ENCODE measurements at places on chromosomes 11 and 22. TPM values are rescaled to one million over a fixed set of nuclear protein-coding genes. Genes with fewer than 3 reads are reported as not detected.

The CCDC87 gene
- under 0.01 TPM for total RNA-seq

The POLD3 gene
- 8.3 TPM for total RNA-seq

The DRICH1 gene
- total RNA-seq = not detected

The TCF20 gene
- 16.9 TPM for total RNA-seq

The CAPN5 gene
- total RNA-seq = 1.8 TPM

The MFRP gene
- not detected for total RNA-seq

The OR8D4 gene
- not detected for total RNA-seq

The FZD4 gene
- total RNA-seq = 97.0 TPM

The TENM4 gene
- total RNA-seq = not detected

The PANX2 gene
- 0.40 TPM for total RNA-seq

The KCNA4 gene
- not detected for total RNA-seq

The MMP1 gene
- total RNA-seq = 326 TPM

The WT1 gene
- total RNA-seq = under 0.01 TPM

The GRK3 gene
- total RNA-seq = 0.20 TPM

The SLC22A12 gene
- not detected for total RNA-seq

The HSPB2 gene
- not detected for total RNA-seq

The CDON gene
- total RNA-seq = 0.65 TPM

The GAB4 gene
- not detected for total RNA-seq

The RFPL1 gene
- total RNA-seq = not detected

The CALCB gene
- total RNA-seq = not detected

The PATE4 gene
- not detected for total RNA-seq

The MPZL2 gene
- total RNA-seq = 14.2 TPM

The VPS37C gene
- 4.4 TPM for total RNA-seq

The CCDC73 gene
- total RNA-seq = not detected

The CARNS1 gene
- total RNA-seq = under 0.01 TPM

All from lung microvascular endothelial cell (primary cell).